ENCODE measurements at places on chromosomes 11 and 22.

- DNase-seq = no peak
Measured at GRCh38 chr11:40513281-40513680, 946.2 kb downstream of the LRRC4C start.

GRCh38 chr11:101127197-101127698, 2.4 kb downstream of the PGR start:
- peak; percentile 24 for DNase-seq

DNA sequence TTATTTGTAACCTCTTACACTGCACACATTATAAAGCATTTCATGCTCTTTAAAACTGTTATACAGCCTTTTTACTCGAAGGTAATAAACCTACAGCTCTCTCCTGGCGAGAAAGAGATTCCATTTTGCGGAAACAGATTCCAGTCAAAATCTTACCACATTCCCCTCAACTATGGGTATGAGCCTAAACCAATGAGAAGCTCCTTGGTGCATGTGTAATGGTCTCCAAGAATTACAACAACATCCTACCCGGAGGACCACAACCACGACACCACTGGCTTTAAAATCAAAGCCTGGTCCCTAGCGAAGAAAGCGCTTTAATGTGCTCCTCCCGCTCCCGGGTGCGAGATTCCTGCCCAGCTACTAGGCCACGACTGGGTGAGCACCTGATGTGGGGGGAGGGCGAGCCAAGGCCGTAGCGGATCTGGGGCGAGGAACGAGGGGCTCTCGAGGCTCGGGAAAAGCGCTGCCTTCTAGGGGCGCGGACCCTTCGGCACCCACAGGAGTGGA, 821 bp downstream of the CELF1 start:
- DNase-seq = peak; percentile 74

- no peak for DNase-seq
Measured at GRCh38 chr11:2686360-2687222, 13.2 kb downstream of the KCNQ1OT1 start.

GRCh38 chr22:24087071-24087795, 76.1 kb downstream of the CABIN1 start:
- no peak for DNase-seq

- no peak for DNase-seq
Measured at GRCh38 chr11:11984563-11984962, 23.9 kb downstream of the DKK3 start.

DNA sequence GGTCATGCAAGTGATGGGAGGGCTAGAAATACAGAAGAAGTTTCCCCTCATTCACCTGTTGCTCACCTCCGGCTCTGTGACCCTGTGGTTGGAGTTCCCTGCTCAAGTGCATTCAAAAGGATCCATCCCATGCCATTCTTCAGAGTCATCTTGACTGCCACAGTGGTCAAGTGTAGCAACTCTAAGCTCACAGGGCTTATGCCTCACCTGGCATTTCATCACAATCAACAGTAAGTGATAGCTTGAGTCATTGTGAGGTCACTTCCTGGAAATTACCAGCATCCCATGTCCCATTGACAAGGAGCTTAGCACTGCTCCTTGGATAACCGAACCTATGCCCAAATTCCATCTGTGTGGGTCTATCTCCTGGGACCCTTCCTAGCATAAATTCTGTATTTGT, 55.6 kb downstream of the OR4C45 start:
- no peak for DNase-seq

- no peak for DNase-seq
Measured at GRCh38 chr11:67671211-67671520, 3.3 kb downstream of the ALDH3B2 start.

- DNase-seq = no peak
Measured at GRCh38 chr11:92740276-92740675, 229.2 kb upstream of the MTNR1B start.

DNA sequence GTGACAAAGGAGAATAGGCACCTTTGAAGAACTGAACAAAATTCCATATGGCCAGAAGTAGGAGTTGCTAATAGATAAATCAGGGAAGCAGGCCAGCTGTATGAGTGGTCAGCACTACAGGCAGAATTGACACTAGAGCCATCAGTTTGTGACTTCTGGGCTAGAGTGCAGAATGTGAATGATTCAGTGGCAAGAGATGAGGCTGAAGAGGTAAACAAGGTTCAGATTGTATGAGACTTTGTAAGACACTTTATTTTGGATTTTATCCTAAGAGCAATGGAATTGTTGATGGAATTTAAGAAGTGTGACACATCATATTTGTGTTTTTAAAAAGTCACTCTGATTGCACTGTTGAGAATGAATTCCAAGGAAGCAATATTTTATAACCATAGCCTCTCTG, 12.9 kb downstream of the BIRC3 start:
- DNase-seq = no peak

GRCh38 chr22:20315337-20316216, 4.3 kb downstream of the DGCR6L start:
- no peak for DNase-seq

DNA sequence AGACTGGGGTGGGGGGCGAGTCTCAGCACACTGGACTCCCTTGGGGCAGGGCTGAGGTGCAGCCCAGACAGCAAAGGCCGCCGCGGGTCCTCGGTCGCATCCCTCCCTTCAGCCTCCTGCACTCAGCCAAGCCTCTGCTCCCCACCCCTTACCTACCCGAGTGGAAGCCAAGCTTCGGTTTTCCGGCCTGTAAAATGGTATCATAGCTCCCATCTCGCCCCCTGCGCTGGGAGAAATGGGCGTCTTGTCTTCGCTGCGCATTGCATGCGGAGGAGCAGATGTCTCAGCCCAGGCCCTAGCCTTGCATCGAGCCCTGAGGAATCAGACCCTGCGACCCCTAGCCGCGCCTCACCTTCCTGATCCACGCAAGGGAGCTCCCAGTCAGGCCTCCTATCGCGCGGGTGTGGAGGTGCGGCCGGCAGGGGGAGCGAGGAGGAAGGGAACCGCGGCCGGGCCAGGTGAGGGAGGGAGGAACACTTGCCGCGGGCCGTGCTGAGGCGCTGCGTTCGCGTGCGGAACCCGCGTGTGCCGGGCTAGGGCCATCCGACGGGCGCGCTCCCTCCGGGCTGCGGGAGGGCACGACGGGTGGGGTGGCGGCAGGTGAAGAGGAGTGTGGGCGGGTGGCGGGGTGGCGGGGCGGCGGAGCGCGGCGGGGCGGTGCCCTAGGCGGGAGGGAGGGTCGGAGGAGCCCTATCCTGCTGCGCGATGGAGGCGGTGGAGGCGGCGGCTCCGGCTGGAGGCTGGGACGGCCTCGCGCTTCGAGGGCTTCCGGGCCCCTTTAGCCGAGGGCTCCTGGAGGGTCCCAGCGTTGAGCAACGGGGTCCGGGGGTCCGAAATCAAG, 4.1 kb upstream of the TBX1 start:
- DNase-seq = peak; percentile 18

GRCh38 chr22:50294319-50294656, 13.2 kb downstream of the PLXNB2 start:
- no peak for DNase-seq

DNA sequence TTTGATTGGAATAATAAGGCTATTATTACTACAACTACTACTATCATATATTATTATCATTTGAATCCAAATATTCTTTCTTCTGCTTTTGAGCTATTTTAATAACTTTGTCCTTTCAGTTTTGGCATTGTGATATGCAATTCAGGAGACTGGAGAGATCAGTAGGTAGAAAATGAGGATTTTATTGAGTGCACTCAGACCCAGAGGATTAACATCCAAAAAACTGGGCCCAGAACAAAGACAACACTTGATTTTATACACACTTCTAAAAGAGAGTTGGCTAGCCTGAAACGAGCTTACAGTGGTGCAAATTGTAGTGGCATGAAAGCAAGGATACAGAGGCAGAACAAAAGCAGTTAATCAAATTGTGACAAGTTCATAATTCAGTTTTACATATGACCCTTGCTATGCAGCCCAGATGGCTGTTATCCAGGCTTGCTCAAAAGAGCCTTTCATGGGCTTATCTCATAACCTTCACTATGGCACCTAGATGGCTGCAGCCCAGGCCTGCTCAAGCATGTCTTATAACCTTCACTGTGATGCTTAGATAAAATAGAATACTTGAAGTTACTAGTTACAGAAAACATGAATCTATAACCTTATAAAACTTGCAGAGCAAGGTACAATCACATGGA, 796.3 kb upstream of the RAG2 start:
- no peak for DNase-seq

DNA sequence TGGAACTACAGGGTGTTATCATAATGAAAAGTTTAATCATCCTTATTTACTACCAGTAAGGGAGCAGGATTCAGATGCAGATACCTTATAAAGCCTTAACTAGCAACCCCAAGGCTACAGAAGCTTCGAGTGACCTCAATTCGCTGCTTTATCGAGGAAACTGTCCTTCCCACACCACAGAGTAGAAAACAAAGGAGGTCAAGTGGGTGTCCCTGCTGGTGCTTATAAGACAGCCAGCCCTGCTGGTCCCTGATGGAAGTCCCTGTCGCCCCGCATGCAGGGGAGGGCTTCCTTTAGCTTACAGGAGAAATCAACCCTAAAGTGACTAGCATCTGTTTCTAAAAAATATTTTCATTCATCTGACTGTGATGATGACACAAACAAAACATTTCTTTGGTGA, 7.3 kb downstream of the MN1 start:
- DNase-seq = peak; percentile 41

Measured in adipocyte (in vitro differentiated cells).